ENCODE measurements at places on chromosomes 7 and 10.
A peak's percentile ranks its signal among the peaks of the same experiment; 100 is the strongest.

- no peak overlapping the region for H3K4me3 ChIP-seq
- peaks cover 6% of the 10 kb centered on the region for H3K36me3 ChIP-seq
- H3K27ac ChIP-seq, result no peak overlapping the region
- DNase-seq, result no peak
- H3K27me3 ChIP-seq, result no peaks in the 10 kb centered on the region
Observed at GRCh38 chr10:33243703-33244102, 90.8 kb downstream of the NRP1 start.

- DNase-seq, result peak; percentile 76
- H3K27me3 ChIP-seq, result no peaks in the 10 kb centered on the region
- no peak overlapping the region for H3K27ac ChIP-seq
- no peaks in the 10 kb centered on the region for H3K36me3 ChIP-seq
Observed at GRCh38 chr10:86585037-86585929, 63.7 kb upstream of the WAPL start.

DNA sequence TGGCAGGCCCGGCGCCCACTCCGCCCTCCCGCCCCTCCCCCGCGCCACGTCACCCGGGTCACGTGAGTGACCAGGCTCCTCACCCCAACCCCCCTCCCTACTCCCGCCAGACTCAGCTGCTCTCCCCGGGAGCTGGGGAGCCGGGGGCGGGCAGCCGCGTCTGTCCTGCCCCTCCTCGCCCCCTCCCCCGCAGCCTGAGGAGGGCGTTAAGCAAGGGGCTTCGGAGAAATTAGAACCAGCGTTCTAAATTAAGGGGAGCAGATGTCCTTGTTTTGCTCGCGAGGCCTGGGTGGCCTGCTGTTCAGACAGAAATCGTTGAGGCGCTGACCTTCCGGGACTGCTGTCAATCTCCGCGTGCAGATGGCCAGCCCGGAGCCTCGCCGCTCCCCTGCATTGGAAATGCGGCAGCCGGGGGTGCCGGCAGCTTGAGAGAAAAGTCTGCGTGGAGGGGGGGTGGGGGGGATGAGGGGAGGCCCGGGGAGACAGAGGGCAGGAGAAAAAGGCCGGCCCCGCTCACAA lies 102.2 kb upstream of the ZNF438 start:
- DNase-seq, result peak; percentile 73
- no peaks in the 10 kb centered on the region for H3K36me3 ChIP-seq
- H3K4me3 ChIP-seq, result peak overlapping the region; percentile 78
- no peaks in the 10 kb centered on the region for H3K27me3 ChIP-seq
- peak overlapping the region; percentile 96 for H3K27ac ChIP-seq

DNA sequence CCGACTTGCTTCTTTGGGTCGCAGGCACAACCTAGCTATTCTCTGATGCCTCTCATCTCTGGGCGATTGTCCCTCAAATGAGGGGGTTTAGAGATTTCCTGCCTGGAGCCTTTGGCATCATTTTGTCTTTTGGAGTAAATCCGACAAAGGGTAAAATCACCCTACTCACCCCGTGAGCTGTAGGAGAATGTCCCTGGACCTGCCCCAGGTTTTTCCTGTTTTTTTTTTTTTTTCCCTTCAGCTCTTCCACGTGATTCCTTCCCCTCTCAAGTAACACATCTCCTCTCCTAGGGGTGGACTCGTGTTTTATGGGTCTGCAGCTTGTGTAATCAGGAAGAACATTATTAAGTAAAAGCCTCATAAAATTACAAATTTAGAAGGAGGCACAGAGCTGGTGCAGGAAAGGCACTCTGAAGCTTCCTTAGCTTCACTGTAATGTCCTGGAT lies 128.4 kb upstream of the ZNF746 start:
- peaks cover 9% of the 10 kb centered on the region for H3K36me3 ChIP-seq
- DNase-seq, result no peak
- peak overlapping the region; percentile 27 for H3K27ac ChIP-seq
- peaks cover 38% of the 10 kb centered on the region for H3K4me1 ChIP-seq
- no peak overlapping the region for H3K4me3 ChIP-seq
- H3K27me3 ChIP-seq, result peaks cover 9% of the 10 kb centered on the region

GRCh38 chr7:83798489-83798888 lies 149.6 kb upstream of the SEMA3E start:
- no peak overlapping the region for H3K4me3 ChIP-seq
- no peaks in the 10 kb centered on the region for H3K4me1 ChIP-seq
- H3K27ac ChIP-seq, result no peak overlapping the region
- H3K36me3 ChIP-seq, result no peaks in the 10 kb centered on the region
- H3K27me3 ChIP-seq, result no peaks in the 10 kb centered on the region

- peaks cover 7% of the 10 kb centered on the region for H3K27me3 ChIP-seq
- no peak overlapping the region for H3K4me3 ChIP-seq
- DNase-seq, result no peak
- no peaks in the 10 kb centered on the region for H3K36me3 ChIP-seq
- H3K4me1 ChIP-seq, result no peaks in the 10 kb centered on the region
- no peak overlapping the region for H3K27ac ChIP-seq
Observed at GRCh38 chr7:50957431-50957830, 174.7 kb upstream of the GRB10 start.

GRCh38 chr10:21047511-21047910 lies 150.4 kb upstream of the NEBL start:
- H3K4me1 ChIP-seq, result peaks cover 5% of the 10 kb centered on the region
- H3K27me3 ChIP-seq, result peaks cover 4% of the 10 kb centered on the region
- H3K27ac ChIP-seq, result no peak overlapping the region

- no peak overlapping the region for H3K27ac ChIP-seq
- H3K4me1 ChIP-seq, result no peaks in the 10 kb centered on the region
- no peak for DNase-seq
- H3K27me3 ChIP-seq, result peaks cover 3% of the 10 kb centered on the region
- H3K36me3 ChIP-seq, result no peaks in the 10 kb centered on the region
Observed at GRCh38 chr7:986766-987751, 4.1 kb downstream of the CYP2W1 start.

GRCh38 chr7:148944935-148945934 lies 61.1 kb upstream of the EZH2 start:
- no peak overlapping the region for H3K27ac ChIP-seq
- no peaks in the 10 kb centered on the region for H3K36me3 ChIP-seq
- no peaks in the 10 kb centered on the region for H3K27me3 ChIP-seq
- DNase-seq, result no peak
- peaks cover 13% of the 10 kb centered on the region for H3K4me1 ChIP-seq

- no peak overlapping the region for H3K27ac ChIP-seq
- DNase-seq, result no peak
- H3K36me3 ChIP-seq, result no peaks in the 10 kb centered on the region
- H3K27me3 ChIP-seq, result no peaks in the 10 kb centered on the region
- H3K4me1 ChIP-seq, result no peaks in the 10 kb centered on the region
- H3K4me3 ChIP-seq, result no peak overlapping the region
Observed at GRCh38 chr10:95425592-95426465, 135.0 kb upstream of the PDLIM1 start.

GRCh38 chr10:80769700-80770160 lies 232.0 kb downstream of the SH2D4B start:
- no peak for DNase-seq
- H3K27me3 ChIP-seq, result peaks cover 12% of the 10 kb centered on the region
- H3K4me1 ChIP-seq, result no peaks in the 10 kb centered on the region
- no peak overlapping the region for H3K27ac ChIP-seq
- H3K36me3 ChIP-seq, result no peaks in the 10 kb centered on the region

GRCh38 chr10:79322616-79323543 lies 24.4 kb upstream of the PPIF start:
- DNase-seq, result peak; percentile 78
- peaks cover 70% of the 10 kb centered on the region for H3K4me1 ChIP-seq
- no peaks in the 10 kb centered on the region for H3K27me3 ChIP-seq
- H3K4me3 ChIP-seq, result peak overlapping the region; percentile 51

DNA sequence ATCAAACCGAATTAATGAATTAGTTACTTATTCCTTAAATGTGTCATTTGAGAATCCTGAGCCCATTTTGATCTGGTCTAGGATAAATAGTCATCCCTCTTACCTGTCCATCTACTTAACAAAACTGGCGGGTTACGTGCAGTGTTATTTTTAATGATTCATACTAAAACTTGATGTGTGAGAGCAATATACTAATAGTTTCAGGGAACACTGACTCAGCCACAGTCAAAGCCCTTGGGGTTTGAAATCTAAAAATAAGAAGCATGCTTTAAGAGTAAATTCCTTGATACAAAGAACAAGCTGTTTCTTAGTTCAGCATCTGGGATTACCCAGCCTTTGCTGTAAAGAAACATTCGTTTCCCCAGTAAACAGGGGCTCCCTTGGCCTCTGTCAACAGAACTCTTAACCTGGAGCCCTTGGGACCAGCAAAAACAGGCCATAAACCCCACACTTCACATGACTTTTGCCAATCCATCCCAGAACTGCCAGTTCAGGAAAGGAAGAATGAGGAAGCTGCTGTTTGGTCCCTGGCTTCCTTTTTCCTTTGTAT lies 370.6 kb upstream of the IGFBP3 start:
- no peak overlapping the region for H3K27ac ChIP-seq
- H3K4me1 ChIP-seq, result no peaks in the 10 kb centered on the region
- DNase-seq, result no peak
- H3K36me3 ChIP-seq, result no peaks in the 10 kb centered on the region
- H3K27me3 ChIP-seq, result no peaks in the 10 kb centered on the region
- no peak overlapping the region for H3K4me3 ChIP-seq

DNA sequence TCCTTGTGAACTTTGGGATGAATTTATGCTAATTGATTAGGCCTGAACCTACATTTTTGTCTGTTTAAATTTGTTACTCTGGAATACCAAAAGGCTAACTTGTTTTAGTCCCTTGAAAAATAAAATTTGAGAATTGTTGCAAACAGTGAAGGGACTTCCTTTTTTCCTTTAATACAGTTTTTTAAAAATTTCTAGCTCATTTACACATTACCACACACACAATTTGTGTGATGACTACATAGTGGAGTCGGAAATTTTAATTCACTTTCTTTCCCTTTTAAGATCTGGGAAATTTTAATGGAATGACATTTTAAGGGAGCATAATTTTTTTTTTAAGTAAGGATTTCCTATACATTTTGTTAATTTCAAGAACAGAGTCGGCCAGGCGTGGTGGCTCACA lies 8.6 kb upstream of the TMEM236 start:
- H3K27ac ChIP-seq, result no peak overlapping the region
- no peaks in the 10 kb centered on the region for H3K4me1 ChIP-seq
- no peaks in the 10 kb centered on the region for H3K36me3 ChIP-seq
- no peak for DNase-seq

GRCh38 chr10:43665054-43665453 lies 16.4 kb upstream of the ZNF32 start:
- no peak for DNase-seq
- H3K27ac ChIP-seq, result no peak overlapping the region
- H3K27me3 ChIP-seq, result peaks cover 24% of the 10 kb centered on the region
- H3K4me1 ChIP-seq, result peaks cover 4% of the 10 kb centered on the region

DNA sequence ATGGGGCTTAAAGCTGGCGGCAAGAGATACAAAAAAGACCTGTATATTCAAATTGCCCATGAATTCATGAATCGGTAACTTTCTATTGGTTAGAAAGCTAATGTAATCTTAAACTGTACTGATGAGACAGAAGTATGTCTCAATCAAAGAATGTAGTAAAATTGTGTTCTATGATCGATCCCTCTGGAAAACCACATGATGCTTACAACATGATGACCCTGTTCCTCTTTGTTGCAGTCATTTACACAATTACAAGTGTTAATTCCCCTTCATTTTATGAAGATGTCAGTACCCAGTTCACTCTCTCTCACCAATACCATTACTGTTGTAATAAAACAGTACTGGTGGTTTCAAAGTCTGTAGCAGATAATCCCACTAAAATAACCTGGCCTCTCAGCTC lies 10.1 kb downstream of the KIF5B start:
- no peak overlapping the region for H3K27ac ChIP-seq
- H3K27me3 ChIP-seq, result no peaks in the 10 kb centered on the region
- peaks cover 60% of the 10 kb centered on the region for H3K36me3 ChIP-seq
- DNase-seq, result no peak

DNA sequence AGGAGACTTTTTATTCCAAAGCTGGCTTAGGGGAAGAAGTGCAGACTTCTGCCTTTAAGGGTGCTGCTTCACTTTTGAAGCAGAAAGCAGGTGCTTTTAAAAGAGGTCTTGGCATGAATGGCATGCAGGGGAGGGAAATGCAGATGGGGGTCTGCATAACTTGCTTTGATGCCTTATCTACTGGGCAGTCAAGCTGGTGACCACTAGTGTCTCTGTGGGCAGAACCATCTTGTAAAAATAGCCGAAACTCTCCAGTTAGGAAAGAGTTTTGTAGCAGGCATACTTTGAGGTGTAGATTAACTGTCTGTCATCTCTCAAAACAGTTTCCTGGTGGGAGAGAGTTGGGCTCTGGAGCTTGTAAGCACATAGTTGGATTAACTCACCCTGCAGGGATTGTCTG lies 9.9 kb upstream of the CTNNA3 start:
- peaks cover 15% of the 10 kb centered on the region for H3K27me3 ChIP-seq
- no peaks in the 10 kb centered on the region for H3K36me3 ChIP-seq
- no peaks in the 10 kb centered on the region for H3K4me1 ChIP-seq
- no peak for DNase-seq
- no peak overlapping the region for H3K27ac ChIP-seq
- H3K4me3 ChIP-seq, result no peak overlapping the region

DNA sequence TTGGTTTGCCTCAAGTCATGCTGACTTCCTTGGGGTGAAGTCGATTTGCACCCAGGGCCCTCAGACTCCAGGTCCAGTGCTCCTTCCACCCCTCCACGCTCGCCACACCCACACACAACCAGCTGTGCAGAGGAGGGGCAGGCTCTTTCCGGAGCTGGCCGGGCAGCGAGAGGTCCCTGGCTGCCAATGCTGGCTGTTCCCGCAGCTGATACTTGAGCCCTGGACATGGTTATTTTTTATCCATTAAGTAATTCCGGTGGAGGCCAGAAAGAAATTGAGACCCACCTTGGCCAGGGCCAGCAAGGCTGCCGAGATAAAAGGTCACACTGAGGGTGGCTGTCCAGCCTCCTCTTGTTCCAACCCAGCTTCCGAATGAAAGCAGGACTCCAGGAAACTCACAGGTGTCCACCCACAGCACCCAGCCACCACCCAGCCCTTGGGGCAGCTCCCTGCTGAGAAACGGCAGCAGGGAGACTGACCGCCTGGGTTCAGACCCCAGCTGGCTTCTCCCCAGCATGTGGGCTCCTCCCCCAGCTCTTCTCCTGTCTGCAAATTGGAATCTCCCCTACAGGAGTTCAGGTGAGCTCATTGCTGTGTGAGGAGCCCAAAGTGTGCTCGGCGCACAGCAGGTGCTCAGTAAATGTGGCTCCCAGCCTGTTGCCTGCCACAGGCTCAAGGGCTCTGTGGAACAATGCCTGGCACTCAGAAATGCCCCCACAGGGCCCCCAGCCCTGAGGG lies 77.8 kb downstream of the PDGFA start:
- DNase-seq, result no peak
- no peaks in the 10 kb centered on the region for H3K36me3 ChIP-seq
- H3K27ac ChIP-seq, result no peak overlapping the region
- H3K27me3 ChIP-seq, result no peaks in the 10 kb centered on the region
- no peaks in the 10 kb centered on the region for H3K4me1 ChIP-seq
- no peak overlapping the region for H3K4me3 ChIP-seq

GRCh38 chr7:68304536-68304935 lies 1293.7 kb upstream of the AUTS2 start:
- H3K36me3 ChIP-seq, result no peaks in the 10 kb centered on the region
- H3K4me3 ChIP-seq, result no peak overlapping the region
- no peaks in the 10 kb centered on the region for H3K4me1 ChIP-seq

- H3K27me3 ChIP-seq, result no peaks in the 10 kb centered on the region
- peak within 1 kb of the TSS; percentile 95 for H3K4me3 ChIP-seq
- H3K27ac ChIP-seq, result peak within 1 kb of the TSS; percentile 87
- peaks cover 44% of the 10 kb centered on the region for H3K4me1 ChIP-seq
- DNase-seq, result peak; percentile 80
Observed at GRCh38 chr7:73557397-73558257, at the start of gene BCL7B. TSS of gene BCL7B (minus strand) at chr7:73557690. CDS start at chr7:73557578, 112 bp downstream.

- no peaks in the 10 kb centered on the region for H3K4me1 ChIP-seq
- no peak for DNase-seq
- H3K27me3 ChIP-seq, result no peaks in the 10 kb centered on the region
- H3K4me3 ChIP-seq, result no peak overlapping the region
- H3K27ac ChIP-seq, result no peak overlapping the region
Observed at GRCh38 chr7:85730012-85730411, 543.2 kb upstream of the SEMA3D start.

Measured in activated naive CD8-positive, alpha-beta T cell treated with anti-CD3 and anti-CD28 coated beads, Interleukin-2, amount 50 U/mL, for 24 hours (primary cell).